MG63 (cell line): ENCODE measurements at places on chromosomes 1 and 21. TPM values are rescaled to one million over a fixed set of nuclear protein-coding genes. Genes with fewer than 3 reads are reported as not detected.

SIPA1L2 gene
- 11.4 and 16.8 TPM in 2 replicates for total RNA-seq

TDRD10 gene
- total RNA-seq, result not detected in 2 replicates

GALNT2 gene
- 107 and 149 TPM in 2 replicates for total RNA-seq

VHLL gene
- not detected in 2 replicates for total RNA-seq

YTHDF2 gene
- total RNA-seq, result 72.2 and 95.0 TPM in 2 replicates

PATJ gene
- total RNA-seq, result 2.6 and 3.0 TPM in 2 replicates

SEMA6C gene
- total RNA-seq, result 1.4 TPM in 1 of 2 replicates, not detected in the other

TACSTD2 gene
- not detected in 2 replicates for total RNA-seq

AQP10 gene
- total RNA-seq, result not detected in 2 replicates

DDAH1 gene
- total RNA-seq, result 18.2 and 20.8 TPM in 2 replicates

DLGAP3 gene
- total RNA-seq, result not detected in 2 replicates

NR5A2 gene
- total RNA-seq, result not detected in 2 replicates

REG4 gene
- not detected in 2 replicates for total RNA-seq

RAB42 gene
- 12.5 and 14.1 TPM in 2 replicates for total RNA-seq

ZNF697 gene
- 0.22 and 0.23 TPM in 2 replicates for total RNA-seq

OR2G6 gene
- total RNA-seq, result not detected in 2 replicates

PKN2 gene
- 16.5 and 18.0 TPM in 2 replicates for total RNA-seq

ZFP69B gene
- total RNA-seq, result 0.66 and 7.2 TPM in 2 replicates

KPRP gene
- total RNA-seq, result not detected in 2 replicates

TEKT2 gene
- not detected in 2 replicates for total RNA-seq

OR2L8 gene
- not detected in 2 replicates for total RNA-seq

ANKRD34A gene
- total RNA-seq, result 0.30 TPM in 1 of 2 replicates, not detected in the other

DIP2A gene
- total RNA-seq, result 15.9 and 32.1 TPM in 2 replicates

PYHIN1 gene
- not detected in 2 replicates for total RNA-seq

VWA1 gene
- 0.59 and 6.2 TPM in 2 replicates for total RNA-seq

ASAP3 gene
- total RNA-seq, result 8.4 and 17.3 TPM in 2 replicates

GUCA2B gene
- not detected in 2 replicates for total RNA-seq

KIF2C gene
- 39.0 and 54.1 TPM in 2 replicates for total RNA-seq

ALPL gene
- 1.9 and 4.2 TPM in 2 replicates for total RNA-seq

ANGPTL3 gene
- not detected in 2 replicates for total RNA-seq

CAMK1G gene
- total RNA-seq, result not detected in 2 replicates

PLA2G2F gene
- not detected in 2 replicates for total RNA-seq
